ENCODE measurements at places on chromosomes 13 and 19.

DNA sequence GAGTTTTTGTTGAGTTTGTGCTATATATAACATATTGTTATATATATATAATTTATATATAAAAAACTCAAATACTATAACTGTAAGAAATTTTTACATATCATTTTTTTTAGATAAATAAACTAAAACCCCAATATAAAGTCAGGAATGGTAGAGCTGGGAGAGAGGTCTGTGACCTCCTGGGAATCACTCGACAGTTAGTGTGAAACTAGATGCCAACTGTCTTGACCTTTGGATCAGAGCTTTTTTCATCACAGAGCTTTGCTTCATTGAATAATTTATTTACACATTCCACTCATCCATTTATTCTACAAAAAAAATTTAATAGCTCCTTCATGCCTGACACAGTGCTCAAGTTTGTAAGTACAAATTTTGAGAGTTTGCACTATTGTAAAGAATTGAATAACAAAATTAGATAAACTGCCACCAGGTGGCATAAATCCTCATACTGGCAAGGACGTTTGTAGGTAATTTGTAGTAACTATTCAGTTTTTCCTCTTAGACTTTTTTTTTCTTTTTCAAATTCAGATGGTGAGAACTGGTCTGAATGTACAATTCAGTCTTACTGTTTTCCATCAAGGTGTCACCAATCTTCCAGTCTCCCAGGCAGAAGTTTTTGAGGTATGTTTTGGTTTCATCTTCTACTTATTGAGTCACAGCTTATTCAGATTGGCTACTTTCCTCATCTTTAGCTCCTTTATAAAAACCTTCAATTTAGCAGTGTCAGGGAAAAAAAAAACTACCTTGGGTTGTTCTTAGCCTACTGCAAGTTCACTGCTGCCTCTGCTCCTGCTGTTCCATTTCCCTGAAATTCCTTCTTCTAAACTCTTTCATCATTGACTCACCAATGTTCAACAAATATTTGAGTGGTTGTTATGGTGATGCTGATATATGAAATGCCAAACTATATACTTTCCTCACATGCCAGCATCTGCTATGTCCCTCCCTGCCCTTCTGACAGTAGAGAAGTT, 28.7 kb downstream of the LACC1 start:
- peak; percentile 32 for DNase-seq

DNA sequence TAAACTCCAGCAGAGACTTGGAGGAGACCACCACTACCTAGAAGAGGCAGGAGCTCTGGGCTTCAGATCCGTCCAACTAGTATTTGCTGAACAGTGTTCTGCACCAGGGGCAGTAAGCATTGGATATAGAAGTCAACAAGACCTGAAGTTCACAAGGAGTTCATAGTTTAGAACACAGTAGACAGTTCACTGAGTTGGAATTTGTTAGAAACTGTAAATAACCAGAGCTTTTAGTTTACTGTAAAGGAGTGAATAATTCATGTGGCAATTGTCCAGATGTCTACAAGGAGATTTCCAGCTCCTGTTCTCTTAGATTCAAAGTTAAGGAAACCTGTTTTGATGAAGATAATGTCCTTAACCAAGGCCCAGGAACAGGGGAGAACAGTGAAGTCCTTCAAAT, 128.9 kb downstream of the COG6 start:
- DNase-seq: no peak

- DNase-seq: no peak
These were observed 926 bp downstream of the ZNF587 start for GRCh38 chr19:57850553-57851017.

DNA sequence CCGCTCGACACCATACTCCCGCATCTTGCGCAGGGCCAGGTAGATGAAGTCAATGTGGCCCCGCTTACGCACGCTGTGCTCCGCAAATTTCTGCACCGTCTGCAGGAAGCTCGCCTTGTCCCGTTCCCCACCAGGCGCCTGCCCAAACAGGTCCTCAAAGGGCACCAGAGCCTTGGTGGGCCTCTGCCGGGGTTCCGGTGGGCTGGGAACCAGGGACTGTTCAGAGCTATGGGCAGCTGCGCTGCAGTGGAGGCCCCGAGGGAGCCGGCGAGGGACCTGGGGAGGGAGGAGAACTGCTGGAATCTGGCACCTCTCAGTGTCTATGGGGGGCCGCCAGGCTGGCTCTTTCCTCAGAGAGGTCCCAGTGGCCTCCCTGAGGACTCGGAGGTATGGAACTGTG, 8.3 kb upstream of the ZNF653 start:
- no peak for DNase-seq

DNA sequence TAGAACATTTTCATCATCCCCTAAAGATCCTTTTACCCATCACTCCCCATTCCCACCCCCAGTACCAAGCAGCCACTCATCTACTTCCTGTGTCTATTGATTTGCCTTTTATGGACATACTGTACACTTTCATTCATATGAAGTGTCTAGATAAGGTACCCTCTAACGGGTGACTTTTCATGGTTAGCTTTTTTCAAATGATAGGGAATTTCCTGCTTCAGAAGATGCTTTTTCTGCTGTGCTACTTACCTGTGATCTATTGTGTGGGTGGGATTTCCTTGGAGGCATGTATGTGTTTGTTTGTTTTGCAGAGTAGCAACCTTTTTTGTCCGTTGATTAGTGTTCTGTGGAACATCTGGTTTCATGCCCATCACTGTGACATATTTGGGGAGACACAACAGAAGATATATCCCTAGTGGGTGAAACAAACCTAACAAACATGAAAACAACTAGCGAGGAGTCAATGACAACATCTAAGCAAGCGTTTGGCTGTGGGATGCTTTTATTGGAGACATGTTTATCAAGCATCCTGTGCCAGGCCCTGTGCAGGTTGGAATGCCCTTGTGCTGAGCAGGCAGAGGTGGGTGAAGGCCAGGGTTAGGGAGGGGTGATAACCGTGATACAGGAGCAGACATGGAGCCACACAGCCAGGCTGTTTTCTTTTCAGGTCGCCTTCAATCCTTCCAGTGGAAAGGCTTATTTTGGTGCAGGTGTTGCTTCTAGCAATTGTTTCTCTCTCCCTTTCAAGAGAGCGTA, 17.6 kb downstream of the SPINT2 start:
- no peak for DNase-seq

GRCh38 chr19:11324079-11324661, 15.3 kb downstream of the RAB3D start:
- no peak for DNase-seq

- no peak for DNase-seq
These were observed 1.3 kb upstream of the PAK4 start for GRCh38 chr19:39124136-39124764.

DNA sequence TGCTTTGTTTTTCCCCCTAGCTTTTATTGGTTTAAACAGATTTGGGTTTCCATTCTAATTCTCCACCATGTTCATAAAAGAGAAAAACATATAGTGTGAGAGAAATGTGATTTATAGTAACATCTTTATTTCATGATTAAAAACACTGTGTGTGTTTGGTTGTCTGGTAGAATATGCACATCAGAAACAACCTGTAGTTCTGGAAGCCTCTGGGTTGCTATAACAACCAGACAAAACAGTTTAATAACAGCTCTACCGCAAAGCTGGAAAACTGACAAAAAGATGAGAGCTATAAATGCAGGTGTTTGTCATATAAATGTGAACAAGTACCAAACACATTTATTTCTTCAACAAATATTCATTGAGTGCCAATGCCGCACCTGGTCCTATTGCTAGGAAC, 9.8 kb downstream of the KBTBD6 start:
- DNase-seq: no peak

DNA sequence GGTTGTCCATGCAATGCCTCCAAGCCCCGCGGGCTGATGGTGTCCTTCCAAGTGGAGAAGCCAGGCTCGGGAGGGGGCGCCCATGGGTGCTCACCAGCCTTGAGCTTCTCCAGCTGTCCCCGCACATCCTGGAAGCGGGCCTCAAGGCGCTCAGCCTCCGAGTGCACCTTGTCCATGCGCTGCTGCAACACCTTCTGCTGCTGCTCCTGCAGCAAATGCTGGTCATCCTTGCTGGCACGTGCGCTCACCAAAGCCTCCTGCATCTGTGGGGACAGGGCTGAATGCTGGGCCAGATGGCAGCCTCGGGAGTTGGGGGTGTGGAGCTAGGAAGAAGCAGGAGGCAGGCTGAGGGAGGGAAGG, 22.8 kb upstream of the EMP3 start:
- no peak for DNase-seq

DNA sequence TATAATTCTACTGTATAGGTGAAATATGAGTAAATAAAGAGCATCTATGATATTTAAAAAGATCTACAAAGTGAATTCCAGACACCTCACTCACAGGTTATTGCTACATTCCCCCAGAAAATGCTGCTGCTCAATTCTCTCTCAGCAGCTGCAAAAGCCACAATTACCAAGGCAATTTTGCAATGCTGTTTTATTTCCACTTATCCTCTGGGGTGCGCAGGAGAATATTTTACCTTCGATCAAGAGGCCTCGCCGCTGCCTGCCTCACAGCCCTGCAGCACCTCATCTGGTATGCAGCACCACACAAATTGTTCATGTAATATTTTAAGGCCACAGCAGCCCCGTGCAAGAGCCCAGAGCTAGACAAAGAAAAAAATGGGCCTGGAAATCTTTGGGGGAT, 333.2 kb downstream of the DNAJC15 start:
- no peak for DNase-seq

GRCh38 chr13:47005756-47006414, 109.0 kb upstream of the HTR2A start:
- no peak for DNase-seq

- no peak for DNase-seq
These were observed 7.9 kb upstream of the FCGBP start for GRCh38 chr19:39942366-39942730.

- no peak for DNase-seq
These were observed 320.3 kb downstream of the SUCLA2 start for GRCh38 chr13:47680748-47681147.

DNA sequence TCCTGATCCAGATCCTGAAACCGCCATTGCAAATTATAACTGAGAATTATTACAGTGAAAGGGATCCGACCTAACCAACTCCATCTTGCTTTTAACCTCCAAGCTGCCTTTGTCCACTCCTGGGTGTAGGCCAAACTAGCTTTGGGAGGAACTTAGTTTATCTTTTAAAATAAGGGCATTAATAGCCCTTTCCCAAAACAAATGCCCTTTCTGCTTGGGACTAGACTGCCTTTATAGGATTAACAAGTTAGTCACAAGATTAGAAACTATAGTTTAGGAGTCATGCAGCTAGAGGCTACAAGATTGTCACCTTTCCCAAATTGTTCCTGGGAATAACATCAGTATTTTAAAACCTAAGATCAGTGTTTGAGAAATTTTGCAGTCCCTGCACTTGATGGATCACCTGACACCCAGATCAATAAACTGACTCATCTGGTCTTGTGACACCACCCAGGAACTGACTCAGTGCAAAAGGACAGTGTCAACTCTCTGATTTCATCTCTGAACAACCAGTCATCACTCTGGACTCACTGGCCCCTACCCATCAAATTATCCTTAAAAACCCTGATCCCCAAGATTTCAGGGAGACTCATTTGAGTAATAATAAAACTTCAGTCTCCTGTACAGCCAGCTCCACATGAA, 4.1 kb upstream of the ZNF841 start:
- no peak for DNase-seq

DNA sequence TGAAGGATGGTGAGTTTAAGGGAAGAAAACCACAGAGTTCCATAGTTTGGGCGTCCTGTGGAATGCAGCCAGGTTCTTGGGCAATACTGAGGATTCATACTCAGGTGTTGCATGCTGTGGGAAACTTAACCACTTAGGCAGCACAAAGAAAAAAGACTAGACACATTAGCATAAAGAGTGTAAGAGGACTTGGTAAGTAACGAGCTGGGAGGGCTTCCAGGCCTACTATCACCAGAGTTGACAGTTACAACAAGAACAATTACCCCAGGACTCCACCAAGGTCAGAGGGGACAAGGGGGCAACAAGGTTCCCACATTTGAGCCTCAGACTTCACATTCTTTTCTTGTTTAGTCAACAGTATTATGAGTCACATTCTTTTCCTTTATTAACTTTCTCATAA, 33.2 kb downstream of the KCTD12 start:
- no peak for DNase-seq

GRCh38 chr19:41564515-41565378, 11.2 kb upstream of the CEACAM21 start:
- DNase-seq: no peak

DNA sequence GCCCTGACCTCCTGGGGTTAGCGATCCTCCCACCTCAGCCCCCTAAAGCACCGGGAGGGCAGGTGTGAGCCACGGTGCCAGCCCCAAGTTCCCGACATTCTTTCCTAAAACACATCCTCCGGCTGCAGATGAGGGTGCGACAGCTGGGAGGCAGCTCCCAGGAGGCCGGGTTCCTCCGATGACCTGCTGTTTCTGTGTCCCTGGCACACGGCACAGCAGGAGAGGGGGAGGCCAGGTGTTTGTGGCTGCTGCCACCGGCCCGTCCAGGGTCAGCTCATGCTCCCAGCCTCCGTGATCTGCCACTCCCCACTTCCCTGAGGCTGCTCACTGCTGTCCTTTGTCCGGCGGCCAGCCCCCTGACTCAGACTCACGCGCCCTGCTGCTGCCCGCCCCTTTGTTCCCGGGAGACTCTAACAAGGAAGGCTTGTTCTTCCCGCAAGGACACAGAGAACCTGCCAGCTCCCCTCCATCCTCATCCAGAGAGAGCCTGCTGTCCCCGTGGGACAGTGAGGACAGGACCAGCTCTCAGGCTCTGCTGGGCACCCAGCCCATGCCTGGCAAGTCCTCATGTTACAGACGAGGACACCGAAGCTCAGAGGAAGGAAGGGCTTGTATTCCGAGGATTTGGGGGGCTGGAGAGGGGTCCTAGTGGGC, 10.6 kb upstream of the MADCAM1 start:
- DNase-seq: no peak

DNA sequence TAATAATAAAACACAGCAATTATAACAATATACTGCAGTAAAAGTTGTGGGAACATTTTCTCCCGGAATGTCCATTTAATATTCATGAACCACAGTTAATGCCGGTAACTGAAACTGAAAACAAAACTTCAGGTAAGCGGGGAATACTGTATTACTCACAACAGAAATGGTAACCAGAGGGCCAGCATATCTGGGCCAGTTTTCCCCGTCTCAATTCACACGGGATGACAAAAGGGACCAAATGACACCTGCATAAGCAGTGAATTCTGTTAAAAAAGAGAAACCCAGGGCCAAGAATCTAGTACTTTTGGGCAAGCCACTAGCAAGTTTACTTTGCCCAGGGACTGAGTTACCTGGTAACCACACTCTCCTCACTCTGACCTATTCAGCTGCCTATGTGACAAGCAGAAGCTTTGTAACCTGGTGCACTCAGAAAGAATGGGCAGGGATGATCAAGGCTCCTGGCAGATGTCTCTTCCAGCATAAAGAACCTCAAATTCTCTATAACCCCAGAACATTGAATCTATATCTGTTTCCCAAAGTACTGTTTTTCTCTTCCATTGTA, 1171.2 kb downstream of the DIAPH3 start:
- no peak for DNase-seq

GRCh38 chr13:30906411-30907051, 460 bp downstream of the MEDAG start:
- no peak for DNase-seq

DNA sequence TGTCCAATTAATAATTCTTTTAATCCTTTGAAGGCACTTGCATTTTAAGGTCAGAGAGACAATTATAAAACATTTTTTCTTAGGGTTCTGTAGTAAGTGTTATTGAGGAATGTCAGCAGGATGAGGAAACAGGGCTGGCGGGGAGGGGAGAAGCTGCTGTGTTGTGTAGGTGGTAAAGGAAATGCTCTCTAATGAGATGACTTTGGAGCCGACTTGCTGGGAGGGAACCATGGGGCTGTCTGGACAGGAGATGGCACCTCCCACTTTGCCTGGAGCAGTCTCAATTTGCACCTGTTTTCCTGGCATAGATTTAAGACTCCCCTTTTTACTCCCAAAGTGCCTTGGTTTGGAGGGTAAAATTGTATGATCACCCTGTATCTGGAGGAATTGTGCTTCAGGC, 230.4 kb downstream of the ATP8A2 start:
- DNase-seq: no peak

All from left renal cortex interstitium (tissue), 4 donors.